ENCODE measurements at places on chromosomes 7 and 10. TPM values are rescaled to one million over a fixed set of nuclear protein-coding genes. Genes with fewer than 3 reads are reported as not detected.

DNA sequence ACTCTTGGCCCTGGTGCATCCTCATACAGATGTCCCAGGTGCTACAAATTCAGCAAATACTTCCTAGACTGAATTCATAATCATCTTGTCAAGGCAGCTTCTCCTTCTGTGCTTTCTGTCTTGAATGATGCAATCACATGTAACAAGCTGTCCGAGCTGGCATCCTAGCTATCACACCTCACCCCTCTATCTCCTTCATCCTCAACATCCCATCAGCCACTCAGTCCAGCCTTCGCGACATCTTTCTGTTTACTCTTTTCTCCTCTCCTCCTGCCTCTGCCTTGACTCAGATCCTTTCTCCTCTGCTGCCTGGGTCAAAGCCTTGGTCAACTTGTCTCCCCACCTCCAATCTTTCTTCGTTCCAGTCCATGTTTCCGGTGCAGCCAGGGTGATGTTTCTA is 240.4 kb upstream of the CELF2 start:
- DNase-seq: no peak

DNA sequence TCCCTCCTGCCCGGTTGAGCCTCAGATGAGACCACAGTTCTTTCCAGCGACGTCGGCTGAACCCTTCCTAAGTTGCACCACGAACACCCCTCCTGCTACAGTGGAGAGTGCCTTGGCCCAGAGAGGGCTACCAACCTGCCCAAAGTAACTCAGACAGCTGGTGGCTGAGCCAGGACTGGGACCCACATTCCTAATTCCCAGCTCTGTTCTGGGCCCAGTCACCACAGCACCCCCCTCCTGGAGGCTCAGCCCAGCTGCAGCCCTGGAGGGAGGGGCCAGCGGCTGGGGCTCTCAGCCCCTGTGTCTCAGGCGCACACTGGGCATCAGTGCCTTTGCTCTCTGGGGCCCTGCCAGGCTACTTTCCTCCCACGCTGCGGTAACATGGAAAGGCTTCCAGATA is 10.6 kb downstream of the ATP6V1F start:
- DNase-seq: no peak

GRCh38 chr7:158516524-158516923 is 71.1 kb downstream of the PTPRN2 start:
- no peak for DNase-seq

DNA sequence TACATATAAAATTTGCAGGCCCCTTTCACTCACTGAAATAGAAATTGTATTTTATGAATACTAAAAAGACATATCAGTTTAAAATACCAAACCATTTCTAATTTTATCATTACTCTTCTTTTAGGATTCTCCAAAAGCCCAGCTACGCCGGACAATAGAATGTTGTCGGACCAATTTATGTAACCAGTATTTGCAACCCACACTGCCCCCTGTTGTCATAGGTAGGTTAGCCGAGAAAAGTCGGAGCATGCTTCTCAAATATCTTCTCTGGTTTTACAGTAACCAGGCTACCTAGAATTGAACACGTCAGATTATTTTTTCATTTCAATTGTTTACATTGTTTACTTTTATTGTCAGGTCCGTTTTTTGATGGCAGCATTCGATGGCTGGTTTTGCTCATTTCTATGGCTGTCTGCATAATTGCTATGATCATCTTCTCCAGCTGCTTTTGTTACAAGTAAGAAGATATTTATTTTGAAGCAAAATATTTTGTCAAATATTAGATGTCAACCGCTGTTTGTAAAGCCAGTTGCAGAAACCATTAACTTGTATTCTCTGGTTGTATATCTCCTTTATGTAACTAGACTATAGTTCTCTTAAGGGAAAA is 57.6 kb downstream of the MMRN2 start:
- DNase-seq: no peak

DNA sequence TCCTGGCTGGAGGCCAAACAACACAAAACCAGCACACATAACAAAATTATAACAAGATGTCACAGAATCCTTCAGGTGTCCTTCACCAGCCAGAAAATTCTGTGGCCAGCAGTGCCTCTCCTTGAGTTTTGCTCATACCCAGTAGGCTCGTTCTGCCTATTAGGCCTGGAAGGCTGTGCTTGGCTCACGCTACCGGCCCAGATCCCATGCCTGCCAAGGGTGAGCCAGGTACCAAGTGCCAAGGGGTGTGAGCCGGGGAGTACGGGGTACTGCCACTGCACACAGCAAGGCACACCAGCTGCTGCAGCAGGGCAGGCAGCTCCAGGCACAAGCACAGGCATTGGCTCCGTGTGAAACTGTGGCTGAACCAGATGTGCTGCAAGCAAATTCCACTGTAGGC is 1562.0 kb downstream of the REEP3 start:
- no peak for DNase-seq

DNA sequence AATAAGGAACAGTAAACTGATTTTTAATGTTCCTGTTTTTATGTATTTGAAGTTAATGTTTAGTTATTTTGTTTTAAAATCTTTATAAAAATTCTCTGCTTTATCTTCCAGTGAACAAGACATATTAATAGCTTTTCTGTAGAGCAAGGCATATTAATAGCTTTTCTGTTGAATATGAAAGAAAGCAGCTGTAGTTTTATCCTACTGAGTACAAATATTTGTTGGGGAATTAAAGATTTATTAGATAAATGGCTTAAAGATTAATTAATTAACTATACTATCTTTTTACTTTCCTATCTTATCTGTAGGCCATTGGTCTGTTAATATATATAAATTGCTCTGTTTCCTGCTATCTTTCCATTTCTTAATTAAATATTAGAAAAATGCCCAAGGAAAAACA is 299.6 kb downstream of the ADK start:
- DNase-seq: no peak

Gene CYP26C1
- polyA plus RNA-seq: 0.01 TPM

Gene CFAP58
- polyA plus RNA-seq: 0.04 TPM

Measured in psoas muscle (tissue), 8 donors.